Hematopoietic multipotent progenitor cell treated with erythropoietin and hydrocortisone succinate and interleukin-3 and kit ligand, for 8 days (in vitro differentiated cells): ENCODE measurements at places on chromosomes 5 and 9.

DNA sequence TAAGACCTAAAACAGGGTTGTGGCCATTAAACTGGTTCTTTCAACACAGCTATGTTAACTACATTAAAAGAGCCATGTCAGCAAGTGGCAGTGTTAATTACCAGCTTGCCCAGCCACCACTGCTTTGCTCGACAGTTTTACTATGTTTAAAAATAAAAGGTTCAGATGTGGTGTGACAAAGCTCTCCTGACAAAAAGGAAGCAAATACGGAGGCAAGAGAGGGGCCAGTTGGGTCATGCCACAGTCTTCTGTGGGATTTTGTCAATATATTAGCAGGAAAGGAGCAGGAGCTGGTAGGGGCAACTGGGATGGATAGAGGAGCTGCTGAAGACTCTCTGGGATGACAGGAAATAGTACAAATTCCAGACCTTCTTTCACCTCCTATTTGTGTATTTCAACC, 113.5 kb upstream of the PCA3 start:
- no peak for DNase-seq

DNA sequence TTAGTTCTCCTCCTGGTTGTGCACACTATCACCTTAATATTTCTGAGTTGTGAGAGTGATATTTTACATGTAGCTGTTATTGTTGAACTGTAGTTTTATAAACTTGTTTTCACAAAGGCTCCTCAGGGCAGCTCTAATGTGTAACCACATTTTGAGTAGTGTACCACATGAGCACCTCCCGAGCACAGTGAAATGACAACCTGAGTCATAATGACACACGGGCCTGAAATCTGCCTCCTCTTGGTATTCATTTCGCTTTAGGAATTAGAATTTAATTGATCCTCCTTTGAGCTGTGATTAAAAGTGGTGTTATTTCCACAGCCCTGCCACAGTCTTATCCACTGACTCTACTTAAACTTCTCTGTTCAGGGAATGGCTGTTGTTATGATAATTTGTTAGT, 7.9 kb downstream of the MTRR start:
- no peak for DNase-seq

DNA sequence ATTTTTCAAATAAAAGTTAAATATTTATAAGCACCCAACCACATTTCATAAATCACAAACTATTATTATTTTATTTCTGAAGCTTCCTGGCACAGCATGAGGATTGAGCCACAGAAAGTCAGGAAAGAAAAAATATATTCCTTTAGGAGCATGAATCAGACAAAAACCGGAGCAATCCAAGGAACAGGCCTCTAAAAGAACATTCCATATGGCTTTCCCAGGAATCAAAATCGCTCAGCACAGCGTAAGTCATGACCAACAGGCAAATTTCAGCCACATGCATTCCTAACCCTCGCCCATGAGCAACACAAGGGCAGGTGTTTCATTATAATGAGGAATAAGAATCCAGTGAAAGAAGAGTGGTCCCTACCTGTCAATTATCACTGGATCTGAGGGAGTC, 26.7 kb downstream of the EBF1 start:
- no peak for DNase-seq

DNA sequence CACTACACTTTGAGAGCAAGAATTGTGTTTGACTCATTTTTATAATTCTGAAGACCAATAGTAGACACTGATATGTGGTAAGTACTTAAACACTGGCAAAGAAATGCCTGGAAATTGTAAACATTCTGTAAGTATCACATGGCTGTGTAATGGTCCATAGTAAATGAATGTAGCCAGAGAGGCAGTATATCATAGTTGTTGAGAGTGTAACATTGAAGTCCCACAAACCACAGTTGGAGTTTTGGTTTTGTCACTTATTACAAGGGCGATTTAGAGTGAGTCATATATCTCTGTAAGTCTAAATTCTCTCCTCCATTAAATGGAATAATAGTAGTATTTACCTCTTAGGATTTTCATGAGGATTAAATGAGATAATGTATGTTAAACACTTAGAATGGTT, 181.1 kb upstream of the MEF2C start:
- DNase-seq = no peak

GRCh38 chr9:99181621-99182020, 40.1 kb downstream of the ALG2 start:
- DNase-seq = no peak

DNA sequence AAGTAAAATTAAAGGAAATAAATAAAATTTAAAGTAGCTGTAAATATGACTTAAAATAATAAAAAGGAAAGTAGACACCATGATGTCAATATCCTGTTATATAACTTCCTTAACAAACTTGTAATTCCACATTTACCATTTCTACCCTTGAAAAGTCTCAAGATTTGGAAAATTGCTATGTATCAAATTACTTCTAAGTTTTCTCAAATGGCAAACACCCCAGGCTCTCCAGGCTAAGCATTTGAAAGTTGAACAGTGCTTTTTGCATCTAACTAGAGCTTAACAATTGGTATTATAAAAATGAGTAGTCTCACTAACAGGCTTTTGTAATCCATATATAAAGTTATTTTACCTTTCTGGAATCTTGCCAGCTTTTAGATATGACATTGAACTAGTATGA, 41.5 kb upstream of the MACIR start:
- no peak for DNase-seq
